ENCODE measurements at places on chromosomes 16 and 17. TPM values are rescaled to one million over a fixed set of nuclear protein-coding genes. Genes with fewer than 3 reads are reported as not detected.

- no peak for DNase-seq
These were observed 21.9 kb downstream of the PLEKHG4 start for GRCh38 chr16:67301080-67301782.

DNA sequence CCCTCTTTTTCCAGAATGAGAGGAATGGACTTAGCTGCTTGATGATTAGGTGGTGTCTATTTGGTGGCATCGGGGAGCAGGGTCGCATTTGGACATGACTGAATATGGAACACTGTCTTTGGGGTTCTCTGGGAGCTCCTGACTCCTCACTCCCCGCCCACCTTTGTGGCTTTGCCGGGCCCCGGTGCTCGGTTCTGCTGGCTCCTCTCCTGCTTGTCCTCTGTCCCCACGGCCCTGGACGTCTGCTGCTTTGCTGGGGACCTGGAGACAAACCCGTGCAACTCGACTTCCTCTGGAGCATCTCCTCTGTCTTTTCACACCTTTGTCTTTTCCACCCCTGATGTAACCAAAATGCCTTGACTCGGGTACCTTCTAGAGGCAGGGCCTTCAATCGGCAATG, 135.7 kb downstream of the IRX3 start:
- DNase-seq, result no peak

DNA sequence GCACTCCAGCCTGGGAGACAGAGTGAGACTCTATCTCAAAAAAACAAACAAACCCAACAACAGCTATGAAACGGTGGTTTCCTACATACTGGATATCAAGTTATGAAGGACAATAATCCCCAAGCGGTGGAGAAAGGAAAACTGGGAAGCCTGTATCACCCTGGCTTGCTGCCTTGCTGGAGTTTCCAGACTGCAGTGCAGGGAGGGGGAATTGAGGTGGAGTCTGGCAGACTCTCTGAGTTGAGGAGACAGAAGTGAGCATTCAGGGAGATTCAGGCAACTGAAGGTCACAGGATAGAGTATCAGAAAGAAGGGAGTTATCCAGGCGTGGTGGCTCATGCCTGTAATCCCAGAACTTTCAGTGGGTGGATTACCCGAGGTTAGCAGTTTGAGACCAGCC, 11.9 kb downstream of the QRICH2 start:
- DNase-seq, result no peak

Gene GAST
- not detected for total RNA-seq

Gene PSMB10
- 28.8 TPM for total RNA-seq

Data from A172 (cell line).